ENCODE measurements at places on chromosomes 1 and 21. TPM values are rescaled to one million over a fixed set of nuclear protein-coding genes. Genes with fewer than 3 reads are reported as not detected.

The TRIM67 gene
- not detected for total RNA-seq

The FCRL5 gene
- total RNA-seq: 0.19 TPM

The FAM72D gene
- not detected for total RNA-seq

The ATAD3A gene
- total RNA-seq: 12.2 TPM

The PTGS2 gene
- total RNA-seq: 17.9 TPM

The CLDN14 gene
- total RNA-seq: 0.14 TPM

The PRELP gene
- total RNA-seq: 172 TPM

The AVPR1B gene
- not detected for total RNA-seq

The TMOD4 gene
- not detected for total RNA-seq

The UBL4B gene
- 0.19 TPM for total RNA-seq

The TSPAN1 gene
- total RNA-seq: 1.3 TPM

The CYYR1 gene
- total RNA-seq: 22.8 TPM

The GJA8 gene
- total RNA-seq: not detected

The COL9A2 gene
- total RNA-seq: 3.1 TPM

The CFHR3 gene
- 0.79 TPM for total RNA-seq

The ITLN1 gene
- 0.60 TPM for total RNA-seq

The AIM2 gene
- 1.5 TPM for total RNA-seq

The RXFP4 gene
- total RNA-seq: not detected

The HES5 gene
- total RNA-seq: 0.32 TPM

The SLC44A5 gene
- total RNA-seq: 0.52 TPM

The NOTCH2 gene
- 151 TPM for total RNA-seq

The RAB7B gene
- 3.2 TPM for total RNA-seq

The ASCL5 gene
- not detected for total RNA-seq

The AIRE gene
- not detected for total RNA-seq

The DONSON gene
- 7.1 TPM for total RNA-seq

The KCND3 gene
- 27.8 TPM for total RNA-seq

The TMEM51 gene
- 4.3 TPM for total RNA-seq

The CELA2A gene
- 1.6 TPM for total RNA-seq

The TMEM240 gene
- total RNA-seq: 7.8 TPM

The AMY1C gene
- not detected for total RNA-seq

The IGSF21 gene
- total RNA-seq: 7.8 TPM

The LCE1D gene
- total RNA-seq: not detected

The CYP4Z1 gene
- 1.5 TPM for total RNA-seq

The ADAM30 gene
- total RNA-seq: not detected

The ANXA9 gene
- 0.19 TPM for total RNA-seq

The INTS11 gene
- total RNA-seq: 65.6 TPM

The LRRIQ3 gene
- 0.37 TPM for total RNA-seq

The RNU11 gene
- total RNA-seq: not detected

The C4BPB gene
- 0.43 TPM for total RNA-seq

The OR2L2 gene
- total RNA-seq: 0.09 TPM

The GJA9 gene
- total RNA-seq: not detected

The KIF17 gene
- 3.2 TPM for total RNA-seq

The RNU1-2 gene
- 12,584 TPM for total RNA-seq

The LMOD1 gene
- total RNA-seq: 297 TPM

The FCAMR gene
- total RNA-seq: not detected

The TCHHL1 gene
- total RNA-seq: not detected

The TMEM79 gene
- 2.7 TPM for total RNA-seq

Measured in posterior vena cava (tissue), 2 donors.